ENCODE measurements at places on chromosomes 1 and 21.

- peak; percentile 23 for DNase-seq
These were observed 7.1 kb downstream of the ANGEL2 start for GRCh38 chr1:213008564-213008963.

DNA sequence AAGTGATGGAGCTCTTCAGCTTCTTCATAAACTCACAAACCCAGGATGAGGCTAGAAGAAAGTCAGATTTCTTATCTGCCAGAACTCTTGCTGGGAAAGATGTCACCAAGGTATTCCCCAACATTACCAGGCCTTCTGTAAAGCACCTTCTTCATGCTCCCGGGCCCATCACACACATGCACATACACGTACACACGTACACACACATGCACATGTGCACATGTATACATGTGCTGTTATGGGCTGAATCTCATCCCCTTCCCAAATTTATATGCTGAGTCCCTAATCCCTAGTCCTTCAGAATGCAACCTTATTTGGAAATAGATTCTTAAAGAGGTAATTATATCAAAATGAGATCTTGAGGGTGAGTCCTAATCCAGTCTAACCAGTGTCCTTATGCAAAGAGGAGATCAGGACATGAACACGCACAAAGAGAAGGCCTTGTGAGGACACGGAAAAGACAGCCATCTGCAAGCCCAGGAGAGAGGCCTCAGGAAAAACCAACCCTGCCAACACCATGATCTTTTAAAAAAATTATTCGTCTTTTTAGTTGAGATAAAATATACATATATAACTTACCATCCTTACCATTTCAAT lies 76.4 kb upstream of the LYST start:
- DNase-seq, result no peak

DNA sequence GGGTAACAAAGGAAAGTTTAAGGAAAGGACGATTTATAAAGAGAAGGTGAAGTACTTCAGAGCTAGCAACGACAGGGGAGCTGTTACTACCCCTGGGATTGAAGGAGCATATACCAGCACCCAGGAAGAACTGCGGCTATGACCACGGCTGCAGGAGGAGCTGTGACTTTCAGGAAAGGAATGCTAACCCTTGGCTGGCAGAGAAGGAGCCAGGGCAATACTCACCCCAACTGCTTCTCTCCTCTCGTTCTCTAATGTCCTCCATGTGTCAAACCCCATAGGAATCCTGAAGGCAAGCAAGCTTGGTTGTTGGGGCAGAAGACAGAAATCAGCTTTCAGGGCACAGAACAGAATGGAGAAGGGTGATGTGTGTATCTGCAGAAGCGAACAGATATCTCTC lies 120.5 kb downstream of the TMEM53 start:
- DNase-seq, result no peak

GRCh38 chr1:3924825-3925220 lies 24.8 kb upstream of the C1orf174 start:
- DNase-seq, result peak; percentile 35

- DNase-seq, result no peak
These were observed 30.2 kb downstream of the LPAR3 start for GRCh38 chr1:84862810-84863251.

- DNase-seq, result peak; percentile 94
These were observed at the start of gene ELOVL1 for GRCh38 chr1:43367904-43368645. TSS of gene ELOVL1 (minus strand) at chr1:43368011. CDS start at chr1:43365609, 2,402 bp downstream.

DNA sequence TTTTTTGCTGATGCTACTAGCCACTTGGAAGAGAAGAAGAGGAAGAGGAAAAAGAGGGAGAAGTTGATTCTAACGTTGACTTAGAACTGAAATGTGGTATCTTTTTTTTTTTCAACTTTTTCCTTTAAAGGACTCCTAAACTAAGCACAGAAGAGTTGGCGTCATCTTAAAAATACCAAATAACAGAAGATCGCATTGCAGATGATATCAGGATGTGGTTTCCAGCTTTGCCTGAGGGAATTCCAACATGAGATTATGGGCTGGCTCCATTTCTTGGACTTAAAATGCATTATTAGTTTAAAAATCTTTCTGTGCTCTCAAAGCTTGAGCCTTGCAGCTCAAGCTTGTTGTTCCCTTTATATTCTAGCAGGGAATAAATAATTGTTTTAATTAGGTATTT lies 29.8 kb downstream of the WDR3 start:
- DNase-seq, result no peak

DNA sequence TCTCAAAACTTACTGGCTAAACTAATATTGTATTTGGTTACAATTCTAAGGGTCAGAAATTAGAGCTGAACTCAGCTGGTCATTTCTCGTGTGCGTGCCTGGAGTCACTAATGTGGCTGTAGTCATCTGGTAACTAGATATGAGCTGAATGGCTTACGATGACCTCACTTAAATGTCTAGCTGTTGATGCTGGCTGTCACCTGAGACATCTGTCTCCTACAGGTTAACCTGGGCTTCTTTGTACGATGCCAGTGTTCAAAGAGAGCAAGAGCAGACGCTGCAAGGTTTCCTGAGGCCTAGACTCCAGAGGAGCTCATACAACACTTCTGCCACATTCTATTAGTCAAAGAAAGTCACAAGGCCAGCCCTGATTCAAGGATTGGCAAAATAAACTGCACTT lies 17.1 kb upstream of the ALG6 start:
- no peak for DNase-seq

DNA sequence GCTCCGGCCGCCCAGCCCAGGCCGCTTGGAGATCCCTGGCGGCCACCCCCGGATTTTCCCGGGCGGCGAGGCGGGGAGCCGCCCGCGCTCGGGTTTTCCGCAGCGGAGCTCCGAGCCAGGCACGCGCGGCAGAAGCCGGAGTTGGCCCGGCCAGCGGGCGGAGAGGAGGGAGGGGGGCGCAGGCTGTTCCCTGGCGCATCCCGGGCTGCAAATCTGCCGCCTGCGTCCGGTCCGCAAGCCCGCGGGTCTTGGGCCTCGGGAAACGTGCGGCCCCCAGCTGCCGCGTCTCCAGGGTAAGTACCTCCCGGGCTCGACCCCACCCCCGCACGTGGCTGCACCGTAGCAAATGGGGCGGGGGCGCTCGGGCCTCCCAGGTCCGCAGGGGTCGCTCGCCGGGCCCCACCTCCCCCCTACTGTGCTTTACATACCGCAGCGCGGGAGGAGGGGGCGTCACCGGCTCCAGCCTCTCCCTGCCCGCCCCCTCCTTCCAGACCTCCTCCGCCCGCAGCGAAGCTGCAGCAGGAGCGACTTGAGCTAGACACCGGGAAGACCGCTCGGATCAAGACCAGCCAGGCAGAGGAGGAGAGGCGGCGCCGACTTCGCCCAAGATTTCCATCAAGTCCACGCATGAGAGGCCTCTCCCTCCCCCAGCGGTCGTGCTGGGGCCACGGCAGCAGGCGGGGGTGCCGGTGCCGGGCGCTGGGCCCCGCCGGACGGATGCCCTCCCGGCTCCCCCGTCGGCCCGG lies 1.6 kb downstream of the TMEM200B start:
- DNase-seq, result no peak

DNA sequence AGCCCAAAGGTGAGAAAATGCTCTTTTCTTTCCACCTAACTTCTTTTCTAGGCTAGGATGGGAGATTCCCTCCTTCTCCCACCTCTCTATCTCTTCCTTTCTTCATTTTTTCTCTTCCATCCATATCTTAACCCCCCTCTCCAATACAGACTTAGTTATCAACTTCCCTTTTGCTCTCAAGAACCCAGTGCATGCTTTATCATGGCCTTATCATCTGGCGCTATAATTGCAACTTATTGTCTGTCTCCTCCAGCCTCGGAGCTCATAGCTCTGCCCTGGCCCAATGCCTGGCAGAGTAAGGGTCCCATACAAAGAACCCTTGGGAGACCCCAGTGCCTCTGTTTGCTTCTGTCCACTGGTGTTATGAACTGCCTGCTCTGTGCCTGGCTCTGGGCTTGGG lies 71.0 kb upstream of the NFASC start:
- DNase-seq, result no peak

DNA sequence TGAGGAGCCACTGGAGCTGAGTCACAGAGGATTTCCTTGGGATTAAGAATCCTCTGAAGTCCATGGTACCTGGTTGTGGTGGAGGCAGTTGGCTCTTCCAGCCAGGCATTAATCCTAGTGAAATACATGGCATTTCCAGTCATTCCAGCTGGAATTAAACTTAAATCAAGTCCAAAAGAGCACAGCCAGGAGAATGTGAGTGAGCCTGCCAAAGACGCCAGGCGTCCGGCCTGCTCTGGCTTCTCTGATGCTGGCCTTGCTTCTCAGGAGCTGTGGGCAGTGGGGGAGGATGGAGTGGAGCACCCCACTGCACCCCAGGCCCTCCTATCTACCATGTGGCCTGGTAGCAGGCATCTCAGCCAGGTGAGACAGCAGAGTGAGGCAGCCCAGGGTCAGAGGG lies 23.4 kb upstream of the TENT5C start:
- DNase-seq, result no peak

- DNase-seq, result no peak
These were observed 94.7 kb upstream of the C1orf21 start for GRCh38 chr1:184292101-184292500.

DNA sequence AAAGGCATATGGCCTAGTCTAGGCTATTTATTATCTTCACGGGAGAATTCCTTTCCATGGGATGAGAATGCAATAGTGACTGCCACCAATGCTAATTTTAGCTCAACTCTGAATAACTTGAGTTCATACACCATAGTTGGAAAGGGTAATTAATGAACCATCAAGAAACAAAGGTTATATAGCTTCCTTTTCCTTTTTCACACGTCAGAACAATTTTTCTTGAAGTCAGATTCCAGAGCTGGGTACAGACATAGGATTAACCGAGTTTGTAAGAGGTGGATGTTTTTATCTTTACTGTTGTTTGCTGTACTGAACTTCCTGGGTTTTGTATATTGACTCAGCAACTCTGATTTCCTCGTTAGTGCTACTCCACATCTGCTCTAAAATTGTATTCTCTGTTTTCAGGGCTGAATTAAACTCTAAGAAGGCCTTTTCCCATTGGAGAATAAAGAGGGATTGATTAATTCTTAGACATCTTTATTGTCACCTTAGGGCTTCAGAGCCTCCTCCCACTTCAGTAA lies 262.0 kb downstream of the NUF2 start:
- no peak for DNase-seq

DNA sequence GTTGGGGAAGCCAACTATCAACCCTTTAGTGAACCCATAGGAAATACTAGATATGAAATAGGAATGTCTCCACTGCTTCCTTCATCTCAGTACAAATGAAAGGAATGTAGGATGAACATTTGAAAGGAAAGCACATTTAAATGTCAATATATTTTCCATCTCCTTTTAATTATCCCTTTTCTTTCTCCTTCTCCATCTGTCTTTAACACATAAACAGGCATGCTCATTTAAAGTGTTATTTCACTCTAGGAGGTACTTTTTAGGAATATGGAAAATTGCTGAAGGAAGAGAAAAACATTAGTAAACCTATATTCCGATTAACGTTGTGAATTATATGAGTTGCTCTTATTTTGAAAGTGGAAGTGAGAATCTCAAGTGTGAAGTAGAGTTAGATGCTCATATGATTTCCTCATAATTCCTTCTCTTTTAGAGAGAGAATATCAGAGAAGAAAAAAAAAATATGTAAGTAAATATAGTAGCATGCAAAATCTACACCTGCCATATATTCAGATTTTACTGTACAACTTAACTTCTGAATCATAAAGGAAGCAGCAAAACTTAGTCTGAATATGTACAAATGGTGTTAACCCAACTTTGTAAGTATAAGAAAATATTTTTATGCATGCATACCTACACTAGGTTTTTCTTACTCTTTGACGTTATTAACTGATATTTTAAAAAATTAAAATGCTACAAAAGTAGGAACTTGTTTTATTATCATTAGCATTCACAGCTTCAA lies 406.9 kb upstream of the B3GALT2 start:
- DNase-seq, result no peak

DNA sequence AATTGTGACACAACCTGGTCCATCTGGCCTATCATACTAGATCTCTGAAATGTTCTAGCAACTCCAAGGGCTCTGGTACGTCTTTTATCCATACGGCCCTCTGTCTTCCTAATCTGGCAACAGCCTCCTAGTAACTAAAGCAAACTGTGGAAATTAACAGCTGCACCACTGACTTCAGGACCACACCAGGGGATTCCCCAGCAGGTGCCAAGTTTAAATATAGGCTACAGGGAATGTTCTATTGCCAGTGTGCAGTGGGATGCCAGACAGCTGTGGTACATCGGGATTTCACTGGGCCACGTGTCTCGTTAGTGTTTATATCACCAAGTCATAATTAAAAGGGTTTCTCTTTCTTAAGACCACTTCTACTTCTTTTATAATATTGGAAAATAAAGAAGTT lies 94.3 kb downstream of the RGS2 start:
- no peak for DNase-seq

Data from NB4 (cell line).